Activated CD8-positive, alpha-beta T cell treated with anti-CD3 and anti-CD28 coated beads for 36 hours (primary cell): ENCODE measurements at places on chromosomes 3 and 15. TPM values are rescaled to one million over a fixed set of nuclear protein-coding genes. Genes with fewer than 3 reads are reported as not detected.

Gene CLDN1
- 0.77 TPM for total RNA-seq

Gene LYZL4
- not detected for total RNA-seq

Gene RPN1
- 133 TPM for total RNA-seq

Gene ANKUB1
- not detected for total RNA-seq

Gene CRELD1
- total RNA-seq: 13.0 TPM

- DNase-seq: no peak
Observed at GRCh38 chr3:14507305-14507741, 32.8 kb downstream of the GRIP2 start.

DNA sequence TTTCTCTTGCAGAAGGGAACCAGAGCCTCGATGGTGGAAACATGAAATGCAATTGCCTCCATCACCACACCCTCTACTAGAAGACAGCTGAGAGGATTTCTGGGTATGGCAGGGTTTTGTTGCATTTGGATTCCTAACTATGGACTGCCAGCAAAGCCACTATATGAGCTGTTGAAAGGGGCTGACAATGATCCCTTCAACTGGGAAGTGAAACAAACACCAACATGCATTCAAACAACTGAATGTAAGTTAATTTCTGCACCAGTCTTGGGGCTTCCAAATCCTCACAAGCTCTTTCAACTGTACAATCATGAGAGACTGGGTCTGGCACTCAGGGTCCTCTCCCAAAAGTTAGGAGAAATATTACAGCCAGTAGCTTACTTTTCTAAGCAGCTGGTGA is 116.7 kb upstream of the PLCL2 start:
- DNase-seq: no peak

DNA sequence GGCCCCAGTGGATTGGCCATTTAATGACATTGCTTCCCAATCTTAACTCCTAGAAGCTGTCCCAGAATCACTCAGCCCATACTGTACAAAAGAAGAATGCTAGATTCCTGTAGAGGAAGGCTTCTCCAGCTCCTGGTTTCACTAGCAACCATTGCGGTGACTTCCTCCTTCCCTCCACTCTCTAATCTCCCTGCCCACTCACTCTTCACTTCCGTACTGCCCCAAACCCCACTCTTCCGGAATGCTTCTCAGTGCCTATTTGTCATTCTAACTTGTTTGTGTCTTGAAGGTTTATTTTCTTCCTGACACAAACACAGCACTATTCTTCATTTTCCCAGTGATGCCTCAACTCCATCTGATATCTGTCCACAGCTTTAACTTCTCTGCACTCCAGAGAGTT is 97.1 kb upstream of the SPATA16 start:
- DNase-seq: no peak

DNA sequence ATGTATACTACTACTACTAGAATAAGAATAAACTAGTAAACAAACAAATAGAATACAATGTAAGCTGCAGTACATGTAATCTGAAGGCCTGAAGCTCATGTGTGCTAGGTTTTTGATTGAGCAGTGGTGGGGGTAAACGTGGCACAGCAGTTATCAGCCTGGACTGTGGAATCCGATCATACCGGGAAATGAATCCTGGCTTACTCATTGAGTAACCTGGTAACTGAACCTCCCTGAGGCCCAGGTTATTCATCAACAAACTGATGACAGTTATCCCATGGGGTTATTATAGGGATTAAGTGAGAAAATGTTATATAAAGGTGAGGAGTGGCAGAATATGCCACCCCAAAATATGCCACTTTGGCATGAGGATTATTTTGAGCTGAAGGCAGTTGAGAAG is 339.1 kb downstream of the FHIT start:
- DNase-seq: no peak

DNA sequence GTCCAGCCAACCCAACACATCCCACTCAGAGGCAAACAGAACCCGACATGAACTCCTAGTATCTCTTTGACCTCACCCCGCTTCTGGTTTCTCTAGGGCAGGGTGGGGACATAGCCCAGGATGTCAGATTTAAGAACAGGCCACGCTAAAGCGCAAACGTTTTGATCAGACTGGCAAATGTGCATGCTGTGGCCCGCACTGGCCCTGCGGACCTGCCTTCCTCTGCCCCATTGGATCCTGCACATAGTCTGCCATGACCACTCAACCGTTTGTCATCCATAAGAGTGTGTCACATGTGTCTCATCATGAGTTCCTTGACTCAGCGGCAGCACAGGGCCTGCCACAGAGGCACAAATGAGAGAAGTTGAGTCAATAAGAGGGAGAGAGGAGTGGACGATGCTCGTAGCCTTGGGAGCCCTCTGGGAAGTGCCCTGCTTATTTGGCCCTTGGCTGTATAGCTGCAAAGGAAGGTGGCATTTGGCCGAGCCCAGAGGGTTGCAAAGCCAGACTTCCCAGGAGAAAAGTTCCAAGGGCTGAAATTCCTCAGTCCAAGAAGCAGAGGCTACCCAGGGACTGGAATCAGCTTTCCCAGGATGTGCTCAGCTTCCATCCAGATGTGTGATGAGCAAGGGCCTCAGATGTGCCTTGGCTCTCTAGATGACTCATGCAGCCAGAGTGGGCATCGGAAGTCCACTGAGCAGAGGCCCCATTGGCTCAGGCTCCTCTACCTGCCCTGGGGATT is 55.5 kb upstream of the SLCO2A1 start:
- no peak for DNase-seq

- no peak for DNase-seq
Observed at GRCh38 chr15:33506781-33507296, 196.1 kb downstream of the RYR3 start.

DNA sequence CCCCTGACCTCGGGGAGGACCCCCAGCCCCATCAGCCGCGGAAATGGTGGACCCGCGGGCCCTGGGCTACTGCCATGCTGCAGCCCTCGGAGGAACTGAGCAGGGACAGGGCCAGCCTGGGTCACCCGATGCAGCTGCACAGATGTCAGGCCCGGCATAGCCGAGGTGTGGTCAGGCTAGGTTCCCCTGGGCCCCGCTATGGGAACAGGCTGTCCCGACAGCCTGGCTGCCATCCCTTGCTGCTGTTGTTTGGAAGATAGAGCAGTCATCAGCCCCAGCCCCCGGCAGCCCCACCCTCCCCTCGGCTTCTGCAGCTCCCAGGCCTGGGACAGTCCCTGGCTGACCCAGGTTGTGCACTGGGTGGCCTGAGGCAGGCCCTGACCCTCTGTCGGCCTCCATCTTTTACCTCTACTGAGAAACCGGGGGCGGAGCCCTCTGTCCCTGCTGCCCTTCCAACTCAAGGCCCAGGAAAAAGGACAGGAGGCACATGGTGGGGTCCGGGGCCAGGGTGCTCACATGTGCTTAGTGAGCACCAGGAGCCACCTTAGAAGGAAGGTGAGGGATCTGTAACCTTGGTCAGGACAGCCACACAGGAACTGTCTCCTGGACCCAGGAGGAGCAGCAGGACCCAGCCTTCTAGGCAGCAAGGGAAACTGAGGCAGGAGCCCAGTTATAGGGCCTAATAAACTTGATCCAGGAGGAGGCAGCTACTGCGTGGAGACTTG is 31.5 kb upstream of the FBLN2 start:
- DNase-seq: no peak

DNA sequence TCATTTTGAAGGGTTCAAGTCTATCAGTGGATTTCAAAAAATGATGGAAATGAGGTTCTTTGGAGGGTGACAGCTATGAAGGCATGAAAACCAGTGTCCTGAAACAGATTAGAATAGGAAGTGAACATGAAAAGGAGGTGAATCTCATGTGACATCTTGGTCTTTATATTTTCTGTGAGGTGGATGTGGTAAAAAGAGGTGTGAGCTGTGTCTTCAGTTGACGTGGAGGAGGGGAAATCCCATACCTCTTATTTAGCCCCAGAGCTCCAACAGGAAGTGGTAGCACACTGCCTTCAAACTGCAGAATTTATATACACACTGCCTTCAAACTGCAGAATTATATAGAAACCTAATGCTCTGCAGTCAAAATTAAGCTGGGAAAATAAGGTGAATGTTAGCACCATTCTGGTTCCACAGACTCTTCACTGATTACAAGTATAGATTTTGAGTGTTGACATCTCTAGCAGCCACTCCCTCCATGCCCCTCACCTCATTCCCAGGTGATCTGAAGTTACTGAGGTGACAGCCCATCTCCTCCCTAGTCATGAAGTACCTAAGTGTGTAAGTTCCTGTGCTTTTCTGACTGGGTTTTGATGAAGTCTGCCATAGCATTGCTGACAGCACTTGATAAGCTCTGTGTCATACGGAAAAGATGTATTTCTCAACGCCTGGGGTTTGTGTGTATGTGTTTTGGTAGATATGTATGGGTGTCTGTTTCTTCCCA is 2.7 kb downstream of the RAB8B start:
- peak; percentile 78 for DNase-seq

DNA sequence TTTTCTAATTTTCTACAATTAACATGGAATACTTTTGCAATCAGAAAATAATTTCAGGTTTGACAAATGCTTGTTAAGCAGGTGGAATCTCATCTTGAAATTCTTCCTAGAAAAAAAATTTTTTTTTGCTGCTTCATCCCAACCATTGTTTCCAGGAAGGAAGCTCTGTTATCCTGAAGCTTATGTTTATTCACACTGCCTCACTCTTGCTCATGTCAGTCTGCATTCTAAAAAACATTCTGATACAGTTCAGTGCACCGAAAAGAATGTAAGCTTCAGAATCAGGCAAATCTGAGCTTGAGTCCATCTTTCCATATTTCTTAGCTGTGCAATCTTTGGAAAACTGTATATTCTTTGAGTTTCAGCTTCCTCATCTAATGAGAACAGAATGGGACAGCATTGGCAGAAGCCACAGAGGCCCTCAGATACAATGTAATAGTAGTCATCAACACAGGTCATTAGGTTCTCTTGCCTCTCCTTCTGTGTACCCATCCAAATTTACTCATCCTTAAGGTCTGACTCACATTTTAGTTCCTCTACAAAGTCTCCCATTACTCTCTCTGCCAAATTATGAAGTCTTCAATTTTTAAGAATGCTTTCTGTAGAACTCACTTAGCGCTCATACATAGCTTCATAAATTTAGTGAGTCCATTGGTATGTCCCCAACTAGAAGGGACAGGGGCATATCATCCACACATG is 881.8 kb upstream of the NR2F2 start:
- no peak for DNase-seq
